ENCODE measurements at places on chromosomes 13 and 19.
A peak's percentile ranks its signal among the peaks of the same experiment; 100 is the strongest.

DNA sequence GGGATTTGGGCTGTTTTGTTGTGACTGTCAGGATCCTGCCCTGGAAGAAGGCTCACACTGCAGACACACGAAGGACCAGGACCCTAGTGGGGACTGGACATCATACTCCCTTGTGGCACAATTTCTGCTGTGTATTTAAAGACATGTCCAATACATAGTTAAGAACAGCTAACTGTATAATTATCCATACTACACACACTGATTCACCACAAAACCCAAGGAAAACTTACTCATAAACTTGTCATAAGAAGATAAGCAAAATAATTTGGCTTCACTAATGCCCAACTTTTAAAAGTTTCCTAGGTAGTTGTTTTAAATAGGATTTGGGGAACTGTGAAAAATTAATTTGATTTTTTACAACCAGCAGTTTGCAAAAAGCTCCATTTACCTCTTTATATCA lies 46.1 kb downstream of the LATS2 start:
- DNase-seq, result no peak

DNA sequence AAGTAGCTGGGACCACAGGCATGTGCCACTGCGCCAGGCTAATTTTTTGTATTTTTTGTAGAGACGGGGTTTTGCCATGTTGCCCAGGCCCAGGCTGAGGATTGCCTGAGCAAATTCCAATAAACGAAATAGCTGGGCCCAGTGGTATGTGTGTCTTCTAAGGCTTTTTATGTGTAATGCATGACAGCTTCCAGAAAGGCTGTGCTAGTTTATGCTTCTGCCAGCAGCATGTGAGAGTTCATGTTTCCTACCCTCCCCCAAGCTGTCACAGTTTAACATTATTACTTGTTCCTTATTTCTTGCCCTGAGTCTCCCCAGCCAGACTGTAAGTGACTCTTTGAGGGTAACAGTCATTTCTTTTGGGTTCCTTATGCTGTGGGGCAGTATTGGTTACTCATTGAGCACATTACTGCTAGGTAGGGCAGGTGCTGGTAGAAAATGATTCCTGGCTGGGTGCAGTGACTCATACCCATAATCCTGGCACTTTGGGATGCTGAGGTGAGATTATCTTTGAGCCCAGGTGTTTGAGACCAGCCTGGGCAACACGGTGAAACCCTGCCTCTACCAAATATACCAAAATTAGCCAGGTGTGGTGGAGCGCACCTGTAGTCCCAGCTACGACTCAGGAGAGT lies 13.6 kb downstream of the GPATCH1 start:
- DNase-seq, result no peak

GRCh38 chr13:94859278-94859691 lies 146.9 kb upstream of the SOX21 start:
- DNase-seq, result no peak

DNA sequence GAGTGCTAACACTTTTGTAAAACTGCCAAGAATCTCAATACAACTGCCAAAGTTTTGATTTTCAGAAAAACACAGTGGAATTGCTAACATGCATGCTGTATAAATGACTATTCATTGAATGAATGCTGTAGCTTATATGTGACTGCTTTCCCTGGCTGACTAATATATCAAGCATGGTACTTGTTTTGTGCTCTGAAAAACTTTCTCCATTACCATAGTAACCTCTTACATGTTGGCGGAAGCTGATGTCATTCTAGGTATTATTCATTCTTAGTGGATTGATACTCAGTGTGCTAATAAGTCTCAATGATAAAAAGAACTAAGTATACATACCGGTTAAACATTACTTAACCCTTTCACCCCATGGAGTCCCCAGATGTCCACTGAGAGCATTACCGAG lies 166.1 kb upstream of the MYO16 start:
- DNase-seq, result peak; percentile 15

DNA sequence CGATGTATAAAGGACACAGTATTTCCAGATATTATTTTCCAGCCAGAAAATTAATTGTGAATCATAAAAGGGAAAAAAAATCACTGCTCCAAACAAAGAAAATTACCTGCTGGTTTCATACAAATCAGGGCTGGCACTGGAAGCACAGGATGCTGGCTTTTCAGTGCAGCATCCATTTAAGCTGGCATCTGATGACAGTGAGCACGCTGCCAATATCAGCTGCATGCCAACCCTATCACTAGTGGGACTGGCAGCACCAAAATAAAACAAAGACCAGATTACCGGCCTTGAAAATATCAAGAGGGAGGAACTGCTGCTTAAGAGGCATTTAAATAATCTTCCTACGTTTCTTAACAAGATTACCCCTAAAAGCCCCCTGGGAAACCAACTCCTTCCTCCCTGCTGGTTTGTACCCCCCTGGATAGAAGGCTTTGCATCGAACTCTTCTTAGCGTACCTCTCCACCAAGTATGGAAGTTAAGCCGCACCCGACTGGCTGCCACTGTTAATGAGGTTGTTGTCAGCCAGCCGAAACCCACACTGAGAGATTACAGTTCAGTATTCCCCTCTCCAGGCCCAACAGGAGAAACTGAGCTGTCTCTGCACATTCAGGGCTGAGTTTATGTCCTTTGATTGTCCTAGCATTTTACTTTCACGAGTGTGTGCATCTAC lies 257.8 kb downstream of the EFNB2 start:
- no peak for DNase-seq

GRCh38 chr19:18775586-18776287 lies 15.4 kb downstream of the COMP start:
- DNase-seq, result no peak

- DNase-seq, result no peak
These were observed 9.1 kb downstream of the SLC15A1 start for GRCh38 chr13:98743377-98743776.

- DNase-seq, result no peak
These were observed 7.4 kb upstream of the FCGBP start for GRCh38 chr19:39941615-39942365.

DNA sequence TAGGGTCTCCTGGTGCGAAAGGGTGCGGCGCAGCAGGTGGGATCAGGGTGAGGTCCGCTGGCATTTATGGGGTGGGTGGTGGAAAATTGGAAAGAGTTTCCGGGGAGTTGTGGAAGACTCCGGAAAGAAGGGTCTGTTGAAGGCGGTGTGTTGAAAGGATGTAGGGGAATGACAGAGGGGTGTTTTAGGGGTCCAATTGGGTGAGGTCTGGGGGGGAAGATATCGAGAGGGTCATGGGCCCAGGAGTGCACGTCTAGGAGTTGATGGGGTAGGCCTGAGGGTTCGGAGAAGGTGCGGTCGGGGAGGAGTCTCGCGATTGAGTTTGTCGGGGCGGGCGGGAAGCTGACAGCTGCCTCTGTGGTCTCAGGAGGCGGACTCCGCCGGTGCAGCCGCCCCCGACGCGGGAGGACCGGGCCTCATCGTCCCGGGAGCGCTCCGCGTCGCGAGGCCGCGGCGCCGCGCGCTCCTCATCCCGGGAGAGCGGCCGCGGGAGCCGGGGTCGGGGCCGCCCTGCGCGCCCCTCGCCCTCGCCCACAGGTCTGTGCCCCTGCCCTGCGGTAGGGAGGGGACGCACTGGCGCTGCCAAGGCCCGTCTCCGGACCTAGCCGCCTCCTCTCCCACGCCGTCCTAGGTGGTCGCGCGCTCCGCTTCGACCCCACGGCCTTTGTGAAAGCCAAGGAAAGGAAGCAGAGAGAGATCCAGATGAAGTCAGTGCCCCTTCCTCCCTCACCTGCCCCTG lies 7.0 kb downstream of the PGLYRP1 start:
- DNase-seq, result no peak

- no peak for DNase-seq
These were observed 588.3 kb upstream of the SGCG start for GRCh38 chr13:22592515-22592914.

GRCh38 chr13:27493981-27494380 lies 43.6 kb upstream of the MTIF3 start:
- no peak for DNase-seq

DNA sequence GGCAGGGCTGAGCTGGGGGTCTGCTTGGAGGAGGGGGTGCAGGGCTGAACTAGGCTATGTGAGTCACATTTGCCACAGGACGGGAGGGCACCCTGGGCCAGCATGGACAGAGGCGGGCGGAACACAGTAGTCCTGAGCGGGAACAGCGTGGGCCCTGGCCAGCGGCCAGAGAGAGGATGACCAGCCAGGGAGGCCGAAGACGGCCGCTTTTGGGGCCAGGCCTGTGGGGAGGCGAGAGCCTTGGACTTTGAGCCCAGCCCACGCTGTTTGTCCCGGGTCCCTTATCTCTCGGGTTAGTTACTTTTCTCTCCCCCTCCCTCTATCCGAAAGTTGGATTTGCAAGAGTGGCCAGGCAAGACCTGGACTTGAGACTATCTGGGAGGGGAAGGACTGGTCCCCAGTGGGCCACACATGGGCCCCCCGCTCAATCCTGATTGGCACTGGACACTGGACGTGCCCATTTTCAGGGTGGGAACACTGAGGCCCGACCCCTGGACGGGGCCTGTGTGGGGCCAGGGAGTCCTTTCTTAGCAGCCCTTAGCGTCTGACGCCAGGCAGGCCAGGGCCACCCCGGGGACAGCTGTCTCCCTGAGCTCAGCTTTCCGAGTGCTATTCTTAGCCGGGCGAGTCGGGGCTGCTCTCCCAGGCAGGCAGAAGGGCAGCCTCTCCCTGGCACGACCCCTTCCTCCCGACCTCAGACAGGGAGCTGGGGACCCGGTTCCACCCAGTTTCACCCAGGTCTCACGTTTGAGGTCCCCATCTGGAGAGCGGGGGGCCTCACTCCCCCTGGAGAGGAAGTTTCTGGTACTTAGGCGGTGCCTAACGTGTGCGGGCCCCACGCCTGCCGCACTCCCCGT lies 833 bp downstream of the GAMT start:
- DNase-seq, result no peak

- no peak for DNase-seq
These were observed 26.2 kb downstream of the CCDC8 start for GRCh38 chr19:46386996-46387712.

DNA sequence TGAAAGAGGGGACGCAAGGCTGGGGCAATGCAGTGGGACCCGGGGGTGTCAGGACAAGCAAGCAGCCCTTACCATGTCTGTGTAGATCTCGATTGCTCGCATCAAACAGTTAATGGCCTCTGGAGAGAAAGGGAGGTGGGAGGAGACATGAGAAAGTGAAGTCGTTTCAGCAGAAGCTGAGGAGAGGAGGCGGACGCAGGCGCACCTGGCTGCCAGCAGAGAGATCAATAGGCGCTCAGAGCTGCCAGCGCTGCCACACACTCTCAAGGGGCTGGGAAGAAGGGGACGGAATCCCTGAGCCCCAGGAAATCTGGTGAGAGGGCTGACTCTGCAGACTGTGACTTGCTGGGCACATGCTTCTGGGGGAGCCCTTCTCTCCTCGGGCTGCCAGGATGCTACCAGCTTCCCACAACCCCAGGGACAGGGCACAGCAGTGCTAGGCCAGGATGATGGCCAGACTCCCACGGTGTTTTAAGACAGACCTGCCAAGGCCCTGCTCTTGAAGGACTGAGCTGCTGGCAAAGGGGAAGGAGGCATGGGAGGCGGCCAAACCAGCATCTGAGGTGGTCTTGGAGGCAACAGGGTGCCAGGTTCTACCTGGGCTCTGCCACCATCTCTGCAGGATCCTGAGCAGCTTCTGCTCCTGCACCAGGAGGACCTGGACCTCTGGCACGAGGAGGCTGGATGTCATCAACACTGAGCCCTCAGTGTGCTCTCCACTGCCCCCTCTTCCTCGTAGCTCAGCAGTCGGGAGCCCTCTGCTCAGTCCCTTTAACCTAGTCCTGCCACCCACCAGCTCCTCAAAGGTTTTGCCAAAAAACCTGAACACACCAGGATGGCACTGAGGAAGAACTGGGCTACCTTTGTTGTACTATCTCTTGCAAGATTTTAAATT lies 11.7 kb upstream of the KPTN start:
- no peak for DNase-seq

DNA sequence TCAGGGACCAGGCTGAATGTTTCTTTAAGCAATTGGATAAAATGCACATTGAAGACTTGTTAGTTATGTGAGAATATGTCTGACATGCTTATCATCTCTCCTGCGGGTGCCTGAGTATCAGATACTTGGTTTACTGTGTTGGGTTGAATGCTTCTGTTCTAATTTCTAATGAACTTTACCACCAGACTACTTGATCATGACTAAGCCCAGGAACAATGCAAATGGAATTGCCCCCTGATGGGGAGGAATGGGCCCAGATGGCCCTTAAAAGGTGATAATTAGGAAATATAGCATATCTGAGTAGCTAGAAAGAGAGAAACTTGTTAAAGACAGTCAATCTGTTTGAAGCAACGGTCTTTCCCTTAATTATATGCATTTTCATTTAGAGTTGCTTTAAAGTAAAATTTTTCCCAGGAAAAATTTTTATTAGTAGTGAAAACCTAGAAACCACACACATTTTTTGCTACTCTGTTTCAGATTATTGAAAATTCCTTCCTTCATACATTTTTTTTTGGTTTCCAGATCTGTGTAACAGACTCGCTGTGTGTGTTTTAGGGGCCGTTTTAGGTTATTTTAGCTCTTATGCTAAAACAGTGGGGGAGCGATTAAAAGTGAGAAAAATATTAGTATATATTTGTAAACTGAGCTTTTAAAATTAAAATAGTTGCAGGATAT lies 186.6 kb downstream of the TM9SF2 start:
- no peak for DNase-seq

DNA sequence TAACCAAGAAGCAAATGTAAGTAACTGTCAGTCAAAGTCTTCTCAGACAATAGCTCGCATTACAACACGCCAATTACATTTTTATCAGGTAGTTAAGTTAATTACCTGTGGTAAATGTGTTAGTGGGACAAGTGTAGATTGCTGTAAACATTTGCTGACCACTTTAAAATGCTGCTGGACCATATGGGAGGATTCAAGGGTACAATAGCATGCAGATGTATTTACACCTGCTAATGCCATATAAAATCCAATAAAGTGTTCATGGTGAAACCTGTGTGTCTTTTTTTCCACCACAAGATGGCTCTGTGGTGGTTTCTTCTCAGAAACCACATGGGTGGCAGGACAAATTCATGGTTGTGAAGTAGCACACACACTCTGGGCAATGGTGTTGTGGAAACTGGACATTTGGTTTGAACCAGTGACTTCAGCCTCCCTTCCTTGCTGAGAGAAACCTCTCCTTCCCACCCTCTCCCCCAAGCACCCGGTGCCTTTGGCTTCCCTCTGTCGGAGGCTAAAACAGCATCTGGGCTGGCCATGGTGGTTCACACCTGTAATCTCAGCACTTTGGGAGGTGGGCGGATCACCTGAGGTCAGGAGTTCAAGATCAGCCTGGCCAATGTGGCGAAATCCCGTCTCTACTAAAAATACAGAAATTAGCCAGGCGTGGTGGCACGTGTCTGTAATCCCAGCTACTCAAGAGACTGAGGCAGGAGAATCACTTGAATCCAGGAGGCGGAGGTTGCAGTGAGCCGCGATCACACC lies 18.1 kb upstream of the GTF3A start:
- peak; percentile 20 for DNase-seq

GRCh38 chr13:25932365-25932764 lies 119.5 kb downstream of the SHISA2 start:
- no peak for DNase-seq
